SJSA1 (cell line): ENCODE measurements at places on chromosomes 6 and 20.

GRCh38 chr20:63582382-63583063 is 8.5 kb upstream of the HELZ2 start:
- no peak for DNase-seq

DNA sequence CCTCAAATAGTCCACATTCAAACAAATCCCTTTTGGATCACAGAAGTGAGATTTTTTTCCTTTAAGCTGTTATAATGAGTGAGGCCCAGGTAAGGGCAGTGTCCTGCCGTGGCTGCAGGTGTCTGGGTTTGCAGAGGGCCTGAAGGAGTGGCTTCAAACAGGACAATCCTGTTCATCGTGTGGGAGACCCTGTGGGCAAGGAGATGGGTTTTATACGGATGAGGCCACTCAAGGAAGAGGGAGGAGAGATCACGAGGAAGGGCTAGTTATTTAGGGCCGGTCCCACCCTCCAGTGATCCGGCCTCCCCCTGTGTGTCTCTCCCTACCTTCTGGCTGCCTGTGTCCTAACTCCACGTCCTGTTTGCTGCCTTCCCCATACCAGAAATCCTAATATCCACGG is 33.8 kb downstream of the PPP1R14C start:
- DNase-seq, result no peak

DNA sequence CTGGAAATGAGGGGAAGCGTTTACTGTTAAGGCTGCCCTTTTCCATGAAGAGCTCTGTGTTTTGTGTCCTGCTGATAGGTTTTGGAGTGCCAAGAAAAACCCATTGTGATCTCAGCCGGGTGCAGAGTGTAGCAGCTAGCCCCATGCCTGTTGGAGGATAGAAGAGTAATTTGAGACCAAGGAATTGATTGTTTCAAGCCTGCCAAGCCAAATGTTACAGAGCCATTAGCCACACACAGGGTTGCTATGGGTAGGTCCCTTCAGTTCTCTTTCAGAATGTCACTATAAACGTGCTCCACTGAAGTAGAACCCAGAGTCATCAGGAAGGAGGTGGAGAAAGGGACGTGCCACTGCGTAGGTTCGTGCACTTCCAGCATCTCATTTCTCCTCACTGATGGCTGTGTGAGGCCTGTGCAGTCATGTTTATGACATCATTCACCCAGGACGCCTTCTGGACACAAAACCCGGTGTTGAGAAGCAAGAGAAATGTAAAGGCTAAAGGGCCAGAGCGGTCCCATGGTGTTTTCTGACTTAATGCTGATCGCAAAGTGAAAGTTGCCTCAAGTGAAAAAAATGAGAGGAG is 6.6 kb downstream of the GMPR start:
- no peak for DNase-seq

DNA sequence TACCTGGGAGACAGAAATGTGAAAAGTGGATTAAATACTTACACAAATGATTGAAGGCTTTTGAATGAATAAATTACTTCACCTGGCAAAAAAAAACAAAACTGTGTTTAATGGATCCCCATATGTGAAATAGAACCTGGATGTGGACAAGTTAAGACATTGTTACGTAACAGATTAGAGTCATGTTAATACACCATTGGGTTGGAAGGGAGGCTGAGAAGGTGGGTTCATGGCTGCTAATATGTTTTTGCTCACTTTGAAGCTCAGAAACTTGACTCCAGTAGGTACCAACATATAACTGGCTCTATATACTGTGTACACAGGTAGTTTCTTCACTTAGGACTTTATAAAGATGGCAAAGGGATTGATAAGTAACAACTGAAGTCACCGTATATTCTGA is 21.4 kb upstream of the TENT5A start:
- no peak for DNase-seq

GRCh38 chr6:2020909-2021308 is 224.5 kb downstream of the GMDS start:
- DNase-seq, result no peak

GRCh38 chr20:51703400-51704287 is 64.5 kb downstream of the ATP9A start:
- no peak for DNase-seq

- DNase-seq, result no peak
Measured at GRCh38 chr20:53002786-53003185, 30.6 kb downstream of the TSHZ2 start.

DNA sequence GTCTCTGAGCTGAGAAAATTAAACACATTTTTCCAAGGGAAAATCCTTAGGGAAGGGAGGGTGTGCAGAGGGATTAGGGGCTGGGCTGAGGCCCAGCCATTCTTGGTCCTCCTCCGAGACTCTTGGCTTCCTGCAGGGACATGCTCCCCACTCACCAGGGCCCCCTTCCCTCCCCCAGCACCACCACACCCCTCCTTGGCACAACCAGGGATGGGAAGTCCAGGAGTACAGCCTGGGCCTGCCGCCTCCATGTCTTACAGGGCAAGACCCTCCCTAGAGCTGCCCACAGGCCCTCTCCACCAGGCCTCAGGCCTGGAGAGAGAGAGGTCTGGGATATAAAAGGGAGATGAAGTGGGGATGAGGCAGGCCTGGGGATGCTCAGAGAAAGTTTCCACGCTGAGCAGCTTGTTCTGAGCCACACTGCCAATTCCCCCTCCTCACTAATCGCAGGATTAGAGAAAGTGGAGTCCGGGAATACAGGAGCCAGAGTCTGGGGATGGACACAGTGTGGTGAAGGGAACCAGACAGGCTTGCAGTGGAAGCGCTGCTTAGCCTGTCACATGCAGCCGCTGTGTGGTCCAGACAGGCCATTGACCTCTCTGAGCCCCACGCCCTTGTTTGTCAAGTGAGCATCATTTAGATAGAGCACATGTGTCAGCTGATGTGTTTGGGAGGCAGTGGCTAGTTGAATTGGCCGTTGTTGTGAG is 105.5 kb downstream of the MRPL14 start:
- no peak for DNase-seq

DNA sequence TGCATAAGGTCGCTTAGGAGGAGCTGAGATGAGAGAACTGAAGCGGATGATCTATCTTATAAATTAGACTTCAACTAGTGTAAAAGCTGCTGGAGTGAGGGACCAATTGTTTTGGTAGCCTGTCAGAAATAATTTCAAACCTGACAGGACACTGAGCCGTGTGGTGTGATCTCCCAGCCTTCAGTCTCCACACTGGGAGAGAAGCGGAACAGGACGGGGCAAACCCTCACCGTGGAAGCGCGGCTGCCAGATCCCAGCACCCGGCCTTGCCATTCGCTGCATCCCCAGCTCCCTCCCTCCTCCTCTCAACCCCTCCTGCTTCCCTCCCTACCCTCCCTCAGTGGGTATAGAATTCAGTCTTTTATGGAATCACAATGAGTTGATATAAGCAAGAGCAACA is 900.1 kb upstream of the SLC35B3 start:
- no peak for DNase-seq

- DNase-seq, result no peak
Measured at GRCh38 chr20:6079016-6079415, 25.2 kb upstream of the LRRN4 start.

GRCh38 chr6:15736297-15736696 is 73.5 kb upstream of the DTNBP1 start:
- DNase-seq, result no peak

DNA sequence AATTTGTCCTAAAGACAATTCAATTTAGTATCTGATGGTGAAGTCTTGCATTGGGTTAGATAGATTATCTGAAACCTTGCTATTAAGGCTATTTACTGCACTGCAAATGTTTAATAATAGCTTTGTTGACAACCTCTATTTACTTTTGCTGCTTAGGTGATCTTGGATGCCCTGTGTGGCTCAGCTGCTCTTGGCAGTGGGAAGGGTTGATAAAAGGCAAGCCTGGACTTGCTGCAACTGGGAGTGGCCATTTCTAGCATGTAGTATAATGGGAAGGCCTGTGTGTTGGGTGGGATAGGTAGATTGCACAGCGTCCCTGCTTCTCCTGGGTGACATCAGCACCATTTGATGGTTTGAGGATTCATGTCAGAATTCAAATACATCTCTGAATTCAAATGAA is 49.1 kb downstream of the ARMC2 start:
- DNase-seq, result no peak

GRCh38 chr6:163545370-163545769 is 130.9 kb downstream of the QKI start:
- DNase-seq, result no peak

DNA sequence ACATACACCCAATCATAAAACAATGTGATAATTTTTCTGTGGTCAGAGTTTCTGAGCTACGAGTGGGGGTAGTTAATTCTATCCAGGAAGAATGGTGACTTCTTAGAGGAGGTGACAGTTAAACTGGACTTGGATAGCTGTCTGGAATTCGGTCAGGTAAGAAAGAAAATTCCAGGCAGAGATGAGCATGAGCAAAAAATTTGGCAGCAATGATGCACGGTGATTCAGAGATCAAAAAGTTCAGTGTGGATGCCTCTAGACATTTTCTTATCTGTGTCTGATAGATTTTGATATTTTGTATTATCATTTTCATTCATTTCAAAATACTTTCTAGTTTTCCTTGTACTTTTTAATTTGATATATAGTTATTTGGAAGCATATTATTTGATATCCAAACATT is 12.0 kb downstream of the RAET1E start:
- DNase-seq, result no peak

GRCh38 chr6:118784641-118785164 is 109.2 kb upstream of the ASF1A start:
- DNase-seq, result no peak

- DNase-seq, result no peak
Measured at GRCh38 chr6:25130518-25130917, 148.7 kb upstream of the CARMIL1 start.

- no peak for DNase-seq
Measured at GRCh38 chr6:44626616-44627015, 239.1 kb downstream of the CDC5L start.

DNA sequence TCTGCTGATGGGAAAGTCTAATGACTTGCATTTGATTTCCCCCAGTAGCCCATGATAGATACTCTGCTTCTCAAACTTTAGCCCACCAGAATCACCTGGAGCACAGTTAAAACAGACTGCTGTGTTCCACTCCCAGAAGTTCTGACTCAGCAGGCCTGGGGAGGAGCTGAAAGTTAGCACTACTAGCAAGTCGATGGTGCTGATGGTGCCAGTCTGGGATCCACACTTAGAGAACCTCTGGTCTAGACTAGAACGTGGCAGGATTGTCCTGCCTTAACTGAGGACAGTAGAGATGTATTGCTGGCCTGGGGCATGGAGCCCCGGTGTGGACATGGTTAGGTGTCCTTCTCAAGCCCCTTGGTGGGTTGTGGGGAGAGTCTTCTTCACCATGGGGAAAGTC is 8.7 kb downstream of the TOX2 start:
- no peak for DNase-seq

GRCh38 chr6:150717419-150717818 is 117.7 kb downstream of the PLEKHG1 start:
- no peak for DNase-seq
